ENCODE measurements at places on chromosomes 12 and 14.

DNA sequence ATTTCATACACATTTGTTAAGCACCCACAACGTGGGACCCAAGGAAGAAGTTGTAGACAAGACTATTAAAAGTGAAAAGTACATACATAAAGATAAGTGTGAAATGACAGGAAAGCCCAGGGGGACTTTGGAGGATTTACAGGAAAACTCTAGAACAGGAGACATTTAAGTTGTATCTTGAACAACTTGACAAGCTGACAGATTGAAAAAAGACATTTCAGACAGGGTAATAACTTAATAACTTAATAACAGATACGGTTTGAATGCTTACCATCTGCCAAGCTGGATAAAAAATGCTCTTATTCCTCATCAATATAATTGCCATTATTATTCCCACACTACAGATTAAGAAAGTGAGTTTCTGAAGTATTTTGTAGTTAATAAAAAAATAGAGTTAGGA, 229.7 kb upstream of the SYT10 start:
- no peak for DNase-seq

GRCh38 chr14:101400830-101401229, 160.5 kb upstream of the DIO3 start:
- DNase-seq: no peak

DNA sequence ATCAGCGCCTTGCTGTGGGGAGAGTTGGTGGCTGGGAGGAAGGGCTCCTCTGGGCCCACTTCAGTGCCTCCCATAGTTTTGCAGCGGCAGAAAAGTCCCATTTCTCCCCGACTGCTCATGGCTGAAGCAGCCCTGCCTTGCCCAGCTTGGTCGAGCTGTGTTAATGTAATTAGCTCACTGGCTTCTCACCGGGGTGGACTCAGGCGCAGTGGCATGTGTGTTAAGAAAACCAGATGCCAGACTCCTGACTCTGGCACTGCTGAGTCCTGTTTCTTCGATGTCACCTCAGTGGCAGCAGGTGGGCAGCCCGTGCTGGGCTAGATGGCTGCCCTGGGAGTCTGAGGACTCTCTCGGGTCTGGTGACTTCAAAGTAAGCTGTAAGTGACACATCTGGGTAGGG, 47.4 kb downstream of the CHST11 start:
- no peak for DNase-seq

GRCh38 chr12:109710205-109710746, 3.3 kb upstream of the FAM222A start:
- DNase-seq: no peak
